ENCODE measurements at places on chromosomes 1 and 21. TPM values are rescaled to one million over a fixed set of nuclear protein-coding genes. Genes with fewer than 3 reads are reported as not detected.

Gene PROK1
- 0.40 TPM for total RNA-seq

DNA sequence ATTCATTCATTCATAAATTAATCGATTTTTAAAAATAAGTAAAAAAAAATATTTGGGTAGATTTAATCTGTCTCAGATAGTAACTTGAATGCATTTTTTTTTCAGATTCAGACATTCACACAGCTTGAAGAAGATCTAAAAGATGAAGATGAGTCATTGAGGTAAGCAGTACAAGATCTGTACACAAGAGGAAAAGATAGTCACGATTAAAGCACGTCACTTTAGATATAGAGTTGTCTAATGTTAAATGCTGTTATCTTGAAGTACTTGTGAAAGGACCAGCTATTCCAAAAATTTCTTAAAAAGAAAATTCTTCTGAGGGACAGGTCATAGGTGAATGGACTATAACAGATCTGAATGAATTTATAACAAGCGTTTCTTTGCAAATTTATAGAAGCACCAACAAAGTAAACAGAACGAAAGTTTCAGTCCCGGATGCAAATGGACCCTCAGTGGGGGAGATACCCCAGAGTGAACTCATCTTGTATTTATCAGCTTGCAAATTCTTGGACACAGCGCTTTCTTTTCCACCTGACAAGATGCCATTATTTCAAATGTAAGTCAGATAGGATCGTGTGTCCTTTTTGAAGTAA is 31.2 kb upstream of the MORC3 start:
- DNase-seq: no peak

- no peak for DNase-seq
These were observed 125.1 kb downstream of the CRB1 start for GRCh38 chr1:197393105-197393504.

GRCh38 chr1:171610385-171610784 is 11.7 kb upstream of the MYOCOS start:
- no peak for DNase-seq

DNA sequence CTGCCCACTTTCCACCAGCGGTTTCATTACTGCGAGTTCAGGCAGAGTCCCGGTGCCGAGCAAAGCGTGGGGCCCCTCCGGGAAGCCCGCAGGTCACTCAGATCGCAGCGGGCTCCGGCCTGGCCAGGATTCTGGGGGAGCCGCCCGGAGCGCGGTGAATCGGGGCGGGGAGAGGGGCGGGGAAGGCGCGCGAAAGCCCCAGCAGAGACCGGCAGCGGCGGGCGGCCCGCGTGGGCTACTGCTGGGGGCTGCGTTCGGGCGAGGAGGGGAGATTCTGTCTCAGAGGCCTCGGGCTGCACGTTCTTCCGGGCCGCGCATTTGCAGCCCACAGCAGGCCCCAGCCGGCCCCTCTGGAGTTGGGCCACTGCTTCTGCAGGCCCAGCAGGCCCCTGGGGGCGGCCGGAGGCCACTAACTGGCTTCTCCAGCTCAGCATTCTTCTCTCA is 64.7 kb downstream of the SCCPDH start:
- no peak for DNase-seq

Gene F5
- 154 TPM for total RNA-seq

Gene RHOU
- total RNA-seq: 80.4 TPM

Gene MYCL
- 4.4 TPM for total RNA-seq

- DNase-seq: no peak
These were observed 59.2 kb downstream of the WNT9A start for GRCh38 chr1:227888404-227889046.

Gene C1orf115
- 28.3 TPM for total RNA-seq

DNA sequence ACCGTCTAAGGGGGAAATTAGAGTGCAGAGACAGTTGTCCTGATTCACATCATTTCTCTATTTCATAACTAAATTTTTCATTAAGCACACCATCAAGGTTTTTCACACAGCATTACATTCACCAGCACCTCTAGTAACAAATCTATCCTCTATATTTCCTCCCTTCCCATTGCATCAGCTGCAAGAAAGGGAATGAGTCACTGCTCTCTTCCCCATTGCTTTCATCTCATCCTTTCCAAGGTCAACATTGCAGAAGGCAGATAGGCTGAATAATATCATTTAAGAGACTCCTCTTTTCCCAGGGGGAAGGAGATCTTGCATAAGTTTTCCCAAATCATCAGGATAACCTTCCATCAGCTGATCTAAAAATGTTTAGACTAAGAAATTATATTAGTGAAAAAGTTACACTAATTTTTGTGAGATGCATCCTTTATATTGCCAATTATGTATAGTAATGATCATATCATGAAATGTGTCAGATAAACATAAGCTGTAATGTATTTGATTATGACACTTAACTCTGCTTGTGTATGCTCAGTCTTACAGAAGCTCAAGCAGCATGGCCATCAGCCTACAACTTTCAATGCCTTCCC is 4.3 kb downstream of the INTS7 start:
- DNase-seq: no peak

DNA sequence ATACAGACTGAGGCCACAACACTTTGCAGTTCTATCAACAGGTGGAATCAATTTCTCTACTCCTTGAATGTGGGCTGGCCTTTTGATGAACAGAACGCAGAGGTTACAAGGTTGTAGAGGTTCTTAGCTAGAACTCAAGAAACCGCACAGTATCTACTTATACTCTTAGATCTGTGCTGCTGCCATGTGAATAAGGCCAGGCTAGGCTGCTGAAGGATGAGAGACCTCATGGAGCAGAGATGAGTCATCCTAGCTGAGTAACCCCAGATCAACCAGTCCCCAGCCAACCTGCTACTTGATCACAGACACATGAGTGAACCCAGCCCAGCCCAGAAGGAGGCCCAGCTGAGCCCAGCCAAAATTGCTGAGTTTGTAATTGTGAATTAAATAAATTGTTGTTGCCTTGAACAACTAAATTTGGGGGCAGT is 35.3 kb upstream of the BCAR3 start:
- DNase-seq: no peak

DNA sequence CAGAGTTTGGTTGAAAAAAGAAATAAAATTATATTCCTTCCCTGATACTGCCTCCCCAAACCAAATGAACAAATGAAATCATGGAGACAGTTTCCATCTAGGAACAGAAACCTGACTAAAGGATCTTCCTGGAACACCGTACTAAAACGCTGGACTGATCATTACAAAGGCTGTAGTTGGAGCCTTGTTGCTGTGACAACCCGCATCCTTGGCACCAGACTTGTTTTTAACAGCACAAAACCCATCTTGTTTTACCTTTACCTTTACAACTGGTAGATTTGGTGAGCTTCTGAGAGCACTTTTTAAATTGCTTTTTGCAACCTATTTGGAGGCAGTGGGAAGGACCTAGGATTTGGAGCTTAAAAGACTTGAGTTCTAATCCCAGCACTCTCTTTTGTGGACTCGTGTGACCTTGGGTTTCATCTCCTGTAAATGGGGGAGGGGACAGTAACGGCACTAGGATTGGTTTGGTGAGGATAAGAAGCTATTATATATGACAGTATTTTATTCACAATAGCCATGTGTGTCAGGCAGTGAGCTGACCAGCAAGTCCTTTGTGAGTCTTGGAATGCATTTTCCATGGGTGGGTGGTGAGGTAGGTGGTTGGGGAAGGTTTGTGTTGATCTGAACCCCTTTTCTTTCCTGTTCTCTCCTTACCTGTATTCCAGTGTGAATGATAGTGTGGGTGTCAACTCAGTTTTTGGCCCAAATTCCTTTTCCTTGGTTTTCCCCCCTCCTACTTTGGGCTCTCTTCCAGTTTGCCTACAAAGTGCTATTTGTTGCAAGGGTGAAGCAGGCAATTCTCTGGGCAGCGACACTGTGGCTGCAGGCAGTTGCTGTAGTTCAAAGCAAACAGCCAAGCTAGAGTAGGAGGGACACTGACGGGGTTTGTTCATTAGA is 12.6 kb downstream of the LRRC8D start:
- DNase-seq: no peak

GRCh38 chr1:215539803-215540570 is 27.1 kb upstream of the KCTD3 start:
- peak; percentile 34 for DNase-seq

DNA sequence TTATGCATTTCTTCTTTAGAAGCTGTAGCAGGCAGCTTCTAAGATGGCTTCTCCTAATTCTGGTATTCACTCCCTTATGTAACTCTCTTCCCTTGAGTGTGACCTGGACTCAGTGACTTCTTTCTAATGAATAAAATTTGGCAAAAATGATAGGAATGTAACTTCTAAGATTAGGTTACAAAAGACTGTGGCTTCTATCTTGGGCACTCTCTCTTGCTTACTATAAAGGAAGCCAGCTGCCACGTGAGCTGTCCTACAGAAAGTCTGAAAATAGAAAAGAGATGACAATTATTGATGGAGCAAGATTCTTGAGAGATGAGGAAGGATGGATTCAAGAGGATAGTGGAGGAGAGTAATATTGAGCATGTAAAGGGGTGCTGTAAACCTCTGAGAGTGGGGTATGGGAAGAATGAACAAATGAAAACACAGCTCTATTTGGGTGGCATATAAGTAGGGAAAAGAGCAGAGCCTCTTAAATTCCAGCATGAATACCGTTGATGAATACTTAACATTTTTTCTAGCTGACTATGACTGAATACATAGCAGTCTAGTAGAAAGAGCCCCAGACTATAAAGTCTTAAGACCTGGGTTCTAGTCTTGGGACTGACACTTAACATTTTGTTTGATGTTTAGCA is 5.5 kb downstream of the TSEN15 start:
- DNase-seq: no peak

DNA sequence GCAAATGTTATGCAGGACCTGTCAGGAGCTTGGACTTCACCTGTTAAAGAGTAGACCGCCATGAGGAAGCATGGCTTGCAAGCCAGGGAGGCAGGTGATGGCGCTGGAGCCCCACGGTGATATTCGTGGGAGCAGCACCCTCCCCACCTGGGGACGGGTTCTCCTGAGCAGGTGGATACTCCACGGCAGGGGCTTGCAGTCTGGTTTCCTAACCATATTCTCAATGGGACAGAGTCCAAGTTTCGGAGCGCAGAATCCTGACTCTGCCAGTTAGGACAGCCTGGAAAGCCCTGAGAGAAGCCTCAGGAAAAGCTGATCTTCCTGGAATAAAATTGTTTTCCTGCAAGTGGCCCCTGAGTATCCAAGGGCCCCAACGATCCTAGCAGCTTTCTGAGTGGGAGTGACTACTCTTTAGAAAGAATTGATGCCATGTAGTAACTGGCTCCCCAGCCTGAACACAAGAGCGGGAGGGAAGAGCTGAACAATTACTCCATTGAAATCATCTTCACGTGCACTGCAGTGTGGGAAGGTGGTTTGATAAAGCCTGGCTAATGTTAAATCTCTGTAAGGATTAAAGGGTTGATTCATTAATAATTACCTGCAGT is 146.3 kb upstream of the RAB4A start:
- DNase-seq: peak; percentile 78

Gene C4BPA
- 2.3 TPM for total RNA-seq

GRCh38 chr1:207884266-207885029 is 26.5 kb downstream of the CD34 start:
- no peak for DNase-seq

DNA sequence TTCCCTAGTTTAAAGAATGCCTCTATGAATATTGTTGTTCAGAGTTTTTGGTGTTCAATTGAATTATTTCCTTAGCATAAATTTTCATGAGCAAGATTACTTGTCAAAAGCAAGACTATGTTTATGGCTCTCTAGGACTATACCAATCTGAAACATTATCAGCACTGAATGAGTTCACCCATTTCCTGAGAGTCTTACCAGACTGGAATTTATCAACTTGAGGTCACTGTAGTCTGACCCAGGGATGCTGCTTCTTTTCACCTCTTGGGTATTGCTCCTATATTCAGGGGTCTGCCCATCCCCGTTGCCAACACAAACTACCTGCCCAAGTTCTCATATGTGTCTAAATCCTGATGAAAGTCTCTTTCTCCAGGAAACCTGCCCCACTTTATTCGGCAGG is 42.6 kb downstream of the OPTC start:
- DNase-seq: no peak

Gene TDRD5
- 0.95 TPM for total RNA-seq

Gene TMIGD3
- total RNA-seq: 8.4 TPM

- DNase-seq: no peak
These were observed 175.3 kb downstream of the APP start for GRCh38 chr21:25995278-25995677.

Gene C1QTNF12
- 4.9 TPM for total RNA-seq

- no peak for DNase-seq
These were observed 213.2 kb upstream of the TMEM51 start for GRCh38 chr1:14940285-14940870.

- DNase-seq: peak; percentile 77
These were observed 14.7 kb downstream of the JUN start for GRCh38 chr1:58768971-58769808.

- DNase-seq: no peak
These were observed 61.5 kb downstream of the MAB21L3 start for GRCh38 chr1:116172666-116173065.

DNA sequence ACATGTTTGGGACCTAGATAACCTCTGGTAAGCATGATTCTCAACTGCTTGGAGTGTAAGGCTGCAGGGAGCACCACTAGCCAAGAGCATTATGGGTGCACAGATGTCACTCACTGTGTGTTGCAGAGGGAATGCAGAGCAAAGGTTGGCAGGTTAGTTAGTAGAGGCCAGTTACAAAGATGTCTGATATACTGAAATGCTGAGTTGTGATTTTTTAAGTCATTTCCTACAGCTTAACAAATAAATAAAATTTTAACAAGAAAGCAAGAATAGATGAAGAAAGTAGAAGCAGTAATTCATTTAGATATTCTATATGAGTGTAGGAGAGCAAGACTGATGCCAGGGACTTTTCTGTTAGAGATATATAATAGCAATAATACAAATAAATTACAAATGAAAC is 64.8 kb downstream of the MARK1 start:
- no peak for DNase-seq

Data from mucosa of gallbladder (tissue), 1 donor.